ENCODE measurements at places on chromosomes 7 and 10.
A peak's percentile ranks its signal among the peaks of the same experiment; 100 is the strongest.

GRCh38 chr7:144761493-144761892 is 74.4 kb downstream of the TPK1 start:
- no peak for DNase-seq

DNA sequence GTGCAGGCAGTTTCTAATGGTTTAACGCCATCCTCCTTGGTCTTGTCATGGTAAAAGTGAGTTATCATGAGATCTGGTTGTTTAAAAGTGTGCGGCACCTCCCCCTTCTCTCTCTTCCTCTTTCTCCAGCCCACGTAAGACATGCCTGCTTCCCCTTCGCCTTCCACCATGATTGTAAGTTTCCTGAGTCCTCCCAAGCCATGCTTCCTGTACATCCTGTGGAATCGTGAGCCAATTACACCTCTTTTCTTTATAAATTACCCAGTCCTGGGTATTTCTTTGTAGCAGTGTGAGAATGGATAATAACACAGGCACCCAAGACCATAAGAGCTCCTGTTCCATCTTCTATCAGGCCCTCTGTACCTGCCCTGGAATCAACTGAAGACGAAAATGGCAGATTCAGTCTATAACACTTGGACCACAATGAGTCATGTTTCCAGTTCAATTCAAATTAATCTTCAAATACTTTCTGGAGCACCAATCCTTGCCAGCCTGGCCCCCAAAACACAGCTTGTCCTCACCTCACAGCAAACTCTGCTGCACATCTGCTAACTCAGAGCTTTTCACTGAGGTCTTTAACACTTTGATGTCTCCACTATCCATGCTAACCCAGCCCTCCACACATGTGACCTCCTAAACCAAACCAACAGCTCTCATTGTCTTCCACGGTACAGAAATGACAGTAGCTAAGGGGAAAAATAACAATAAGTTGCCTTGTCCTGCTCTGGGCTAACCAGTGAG is 73.2 kb downstream of the SFMBT2 start:
- DNase-seq: no peak

- peak; percentile 49 for DNase-seq
Observed at GRCh38 chr7:17638727-17639126, 301.6 kb downstream of the SNX13 start.

- no peak for DNase-seq
Observed at GRCh38 chr7:153524070-153524601, 528.1 kb upstream of the DPP6 start.

- no peak for DNase-seq
Observed at GRCh38 chr10:87615856-87616255, 43.8 kb upstream of the PAPSS2 start.

DNA sequence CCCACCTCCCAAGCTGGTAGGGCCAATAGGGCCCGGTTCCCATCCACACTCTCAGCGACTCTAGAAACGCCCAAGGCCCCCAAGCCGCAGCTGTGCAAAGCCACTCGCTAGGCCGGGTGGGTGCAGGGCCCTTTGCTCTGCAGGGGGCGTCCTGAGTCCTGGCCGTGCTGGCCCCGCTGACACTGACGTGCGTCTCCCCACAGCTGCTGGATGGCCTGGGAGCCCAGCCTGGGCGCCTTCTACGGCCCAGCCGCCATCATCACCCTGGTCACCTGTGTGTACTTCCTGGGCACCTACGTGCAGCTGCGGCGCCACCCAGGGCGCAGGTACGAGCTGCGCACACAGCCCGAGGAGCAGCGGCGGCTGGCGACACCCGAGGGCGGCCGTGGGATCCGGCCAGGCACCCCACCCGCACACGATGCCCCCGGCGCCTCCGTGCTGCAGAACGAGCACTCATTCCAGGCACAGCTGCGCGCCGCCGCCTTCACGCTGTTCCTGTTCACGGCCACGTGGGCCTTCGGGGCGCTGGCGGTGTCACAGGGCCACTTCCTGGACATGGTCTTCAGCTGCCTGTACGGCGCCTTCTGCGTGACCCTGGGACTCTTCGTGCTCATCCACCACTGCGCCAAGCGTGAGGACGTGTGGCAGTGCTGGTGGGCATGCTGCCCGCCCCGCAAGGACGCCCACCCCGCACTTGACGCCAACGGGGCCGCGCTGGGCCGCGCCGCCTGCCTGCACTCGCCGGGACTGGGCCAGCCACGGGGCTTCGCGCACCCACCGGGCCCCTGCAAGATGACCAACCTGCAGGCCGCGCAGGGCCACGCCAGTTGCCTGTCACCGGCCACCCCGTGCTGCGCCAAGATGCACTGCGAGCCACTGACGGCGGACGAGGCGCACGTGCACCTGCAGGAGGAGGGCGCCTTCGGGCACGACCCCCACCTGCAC is 31.6 kb upstream of the KNDC1 start:
- DNase-seq: no peak

DNA sequence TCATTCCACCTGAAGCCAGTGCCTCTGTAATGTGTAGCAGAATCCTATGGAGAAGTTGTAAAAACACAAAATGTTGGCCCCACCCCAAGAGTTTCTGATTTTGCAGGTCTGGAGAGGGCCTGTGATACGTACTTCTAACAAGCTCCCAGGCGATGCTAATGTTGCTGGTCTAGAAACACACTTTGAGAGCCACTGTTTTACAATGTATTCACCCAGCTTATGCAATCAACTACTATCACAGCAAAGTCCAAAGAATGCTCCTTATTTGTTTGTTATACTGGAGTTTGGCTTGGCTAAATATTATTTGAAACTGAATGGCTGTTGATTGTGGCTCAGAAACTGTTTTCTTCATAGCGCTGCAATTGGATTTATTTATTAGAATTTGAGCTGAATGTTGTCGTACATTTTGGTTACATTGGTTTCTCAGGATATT is 44.3 kb downstream of the DNAJB9 start:
- no peak for DNase-seq

GRCh38 chr7:71016401-71016800 is 115.5 kb upstream of the GALNT17 start:
- no peak for DNase-seq

DNA sequence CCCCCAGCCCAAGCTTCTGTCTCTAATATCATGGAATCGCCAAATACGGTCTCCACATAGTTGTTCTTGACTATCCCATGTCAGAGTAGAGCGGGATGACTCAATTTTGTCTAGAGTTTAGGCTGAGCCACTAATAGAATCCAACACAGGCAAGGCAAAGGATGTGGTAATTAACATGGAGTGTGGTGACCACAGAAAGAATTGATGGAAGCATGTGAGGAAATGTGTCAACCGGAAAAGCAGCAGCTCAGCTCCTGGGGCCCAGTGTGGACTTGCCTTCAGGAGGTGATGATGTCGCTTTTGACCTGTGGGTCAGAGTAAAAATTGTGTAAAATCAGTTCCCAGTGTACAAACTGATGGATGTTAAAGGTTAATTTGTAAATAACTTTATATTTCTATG is 139.3 kb upstream of the KLF6 start:
- DNase-seq: peak; percentile 91

- no peak for DNase-seq
Observed at GRCh38 chr10:20485554-20485953, 411.6 kb downstream of the NEBL start.

GRCh38 chr7:80991654-80992053 is 72.8 kb upstream of the SEMA3C start:
- DNase-seq: no peak

- no peak for DNase-seq
Observed at GRCh38 chr10:80132299-80133139, at the start of gene PLAC9. TSS of gene PLAC9 (plus strand) at chr10:80132730. CDS start at chr10:80132763, 33 bp downstream.

GRCh38 chr7:47610506-47611044 is 28.7 kb upstream of the TNS3 start:
- peak; percentile 82 for DNase-seq

DNA sequence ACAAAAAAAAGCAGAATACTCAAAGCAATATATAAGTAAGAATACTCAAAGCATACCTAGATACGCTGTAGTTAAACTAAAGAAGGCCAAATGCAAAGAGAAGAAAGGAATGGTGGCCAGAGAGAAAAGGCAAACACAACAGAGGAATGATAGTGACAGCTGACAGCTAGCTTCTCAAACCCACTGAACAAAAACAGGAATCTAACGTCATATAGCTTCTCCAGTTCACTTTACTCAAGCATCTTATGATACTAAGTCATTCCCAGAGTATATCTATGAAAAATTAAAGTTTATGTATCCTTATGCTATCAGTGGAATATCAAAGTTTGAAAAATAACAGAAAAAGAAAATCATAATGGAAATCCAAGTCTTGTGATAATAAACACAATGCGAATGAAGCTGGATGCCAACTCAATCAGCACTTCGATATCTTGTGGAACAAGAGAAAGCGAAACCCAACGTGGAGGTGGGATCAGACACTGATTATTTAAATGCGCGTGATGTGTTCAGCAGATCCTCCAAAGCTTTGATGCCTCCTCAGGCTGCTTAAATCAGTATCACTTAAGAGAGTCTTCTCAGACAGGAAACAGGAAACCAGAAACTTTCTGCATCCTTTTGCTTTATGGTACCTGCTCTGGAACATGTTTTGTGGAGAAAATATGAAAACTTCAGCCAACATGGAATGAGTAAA is 102.8 kb downstream of the PIP4K2A start:
- no peak for DNase-seq

DNA sequence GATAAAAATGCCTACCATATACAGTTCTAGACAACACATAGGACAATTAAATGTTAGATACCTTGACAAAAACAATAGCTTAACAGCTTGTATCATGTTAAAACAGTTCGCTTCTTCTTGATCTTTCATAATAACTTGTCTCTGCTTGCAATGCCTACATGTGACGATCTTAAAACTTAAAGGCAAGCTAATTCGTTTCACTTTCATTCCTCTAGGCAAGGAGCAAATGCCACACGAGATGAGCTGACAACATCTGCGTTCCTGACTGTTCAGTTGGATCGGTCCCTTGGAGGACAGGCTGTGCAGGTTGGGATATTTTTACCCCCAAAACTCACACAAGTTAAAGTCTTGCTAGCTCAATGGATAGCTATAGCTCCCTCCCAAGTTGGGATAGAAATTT is 51.6 kb upstream of the ARL4A start:
- DNase-seq: no peak

DNA sequence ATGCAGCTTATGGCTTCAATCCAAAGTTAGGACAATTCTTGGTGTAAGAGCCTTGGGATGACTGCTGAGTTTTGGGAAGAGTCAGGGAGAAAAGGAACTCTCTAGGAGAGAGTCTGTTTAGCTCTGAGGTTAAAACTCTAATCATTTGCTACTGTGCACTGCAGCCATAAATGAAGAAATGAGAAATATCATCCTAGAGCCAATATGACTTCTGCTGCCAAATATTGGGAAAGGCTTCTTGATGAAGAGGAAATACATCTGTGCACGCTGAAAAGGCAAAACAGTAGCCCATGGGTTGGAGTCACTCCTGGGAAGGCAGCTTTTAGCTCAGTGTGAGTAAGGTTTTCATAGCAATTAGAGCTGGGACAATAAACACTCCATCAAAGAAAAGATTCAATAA is 308.8 kb downstream of the SFMBT2 start:
- DNase-seq: no peak

DNA sequence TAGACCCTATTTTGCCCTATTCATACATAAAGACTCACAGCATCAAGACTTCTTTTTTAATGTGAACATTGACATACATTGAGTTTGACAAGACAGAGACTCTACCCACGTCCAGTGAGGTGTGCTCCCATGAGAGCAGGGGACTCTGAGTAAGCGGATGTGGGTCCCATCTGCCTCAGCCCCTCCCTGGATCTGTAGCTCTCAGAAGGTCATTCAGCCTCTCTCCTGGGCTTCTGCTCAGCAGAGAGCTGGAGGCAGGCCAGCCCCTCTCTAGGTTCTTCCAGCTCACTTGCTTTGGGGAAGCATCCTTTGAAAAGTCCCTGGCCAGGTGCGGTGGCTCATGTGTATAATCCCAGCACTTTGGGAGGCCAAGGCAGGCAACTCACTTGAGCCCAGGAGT is 146.9 kb upstream of the ZMIZ1 start:
- no peak for DNase-seq

GRCh38 chr7:148241700-148242293 is 348.8 kb upstream of the C7orf33 start:
- DNase-seq: no peak

GRCh38 chr7:128409596-128410450 is at the start of gene IMPDH1:
TSS of gene IMPDH1 (minus strand) at chr7:128409982. CDS start at chr7:128409901, 81 bp downstream.
- peak; percentile 80 for DNase-seq

GRCh38 chr10:15374566-15374965 is 3.5 kb upstream of the FAM171A1 start:
- DNase-seq: no peak

GRCh38 chr10:1739751-1740150 is 2.4 kb upstream of the ADARB2 start:
- no peak for DNase-seq

DNA sequence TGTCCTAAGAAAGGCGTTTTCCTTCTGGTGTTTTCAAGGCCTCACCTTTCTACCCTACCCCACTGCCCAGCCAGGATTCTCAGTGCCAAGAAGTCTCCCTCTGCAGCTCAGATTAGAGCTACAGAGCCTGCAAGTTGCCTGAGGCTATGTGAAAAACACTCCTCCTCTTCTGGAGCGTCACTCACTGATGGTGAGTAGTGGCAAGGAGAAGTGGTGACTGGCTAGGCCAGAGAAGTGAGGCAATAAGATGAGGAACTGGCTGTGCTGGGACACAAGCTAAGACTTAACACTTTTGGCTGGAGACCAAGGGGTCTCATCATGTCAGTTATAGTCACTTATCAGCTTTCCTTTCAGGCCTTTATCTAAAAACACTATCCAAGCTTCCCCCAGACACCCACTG is 86.7 kb upstream of the PRKAR2B start:
- DNase-seq: no peak

DNA sequence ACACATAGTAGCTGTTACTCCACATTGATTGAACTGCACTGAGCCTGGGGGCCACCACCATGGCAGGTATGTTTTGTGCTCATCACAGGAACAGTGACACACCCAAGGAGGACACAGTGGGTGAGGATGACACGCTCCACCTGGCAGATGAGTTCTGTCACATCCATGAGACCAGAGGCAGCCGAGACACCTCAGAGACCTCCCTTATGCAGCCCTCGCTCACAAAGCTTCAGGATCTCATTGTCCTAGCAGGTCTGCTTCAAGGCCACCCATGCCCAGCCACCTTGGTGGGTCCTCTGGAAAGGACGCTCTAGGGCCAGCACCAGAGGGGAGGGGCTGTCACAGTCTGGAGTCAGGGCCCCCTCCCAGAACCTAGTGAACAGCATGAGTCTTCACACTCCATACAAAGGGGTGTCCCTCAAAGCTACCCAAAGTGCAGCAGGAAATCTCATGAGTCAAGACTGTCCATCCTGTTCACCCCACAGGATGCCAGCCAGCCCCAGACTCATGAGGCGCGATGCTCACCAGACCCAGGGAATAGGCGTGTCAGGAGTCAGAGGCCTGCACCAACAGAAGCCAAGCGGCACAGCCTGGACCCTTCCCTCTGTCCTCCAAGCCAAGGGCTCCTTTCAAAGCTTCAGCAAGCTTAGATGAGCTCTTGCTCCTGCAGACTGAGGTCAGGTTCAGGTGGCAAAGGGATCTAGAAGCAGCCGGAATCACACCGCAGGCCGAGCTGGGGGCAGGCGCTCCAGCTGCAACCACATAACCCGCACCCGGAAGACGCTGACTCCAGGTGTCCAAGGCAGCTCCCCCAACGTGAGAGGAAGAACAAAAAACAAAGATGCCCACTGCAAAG is 9.6 kb downstream of the FAM53B start:
- no peak for DNase-seq
